NCI-H187 (cell line): ENCODE measurements at places on chromosomes 16 and 17.

DNA sequence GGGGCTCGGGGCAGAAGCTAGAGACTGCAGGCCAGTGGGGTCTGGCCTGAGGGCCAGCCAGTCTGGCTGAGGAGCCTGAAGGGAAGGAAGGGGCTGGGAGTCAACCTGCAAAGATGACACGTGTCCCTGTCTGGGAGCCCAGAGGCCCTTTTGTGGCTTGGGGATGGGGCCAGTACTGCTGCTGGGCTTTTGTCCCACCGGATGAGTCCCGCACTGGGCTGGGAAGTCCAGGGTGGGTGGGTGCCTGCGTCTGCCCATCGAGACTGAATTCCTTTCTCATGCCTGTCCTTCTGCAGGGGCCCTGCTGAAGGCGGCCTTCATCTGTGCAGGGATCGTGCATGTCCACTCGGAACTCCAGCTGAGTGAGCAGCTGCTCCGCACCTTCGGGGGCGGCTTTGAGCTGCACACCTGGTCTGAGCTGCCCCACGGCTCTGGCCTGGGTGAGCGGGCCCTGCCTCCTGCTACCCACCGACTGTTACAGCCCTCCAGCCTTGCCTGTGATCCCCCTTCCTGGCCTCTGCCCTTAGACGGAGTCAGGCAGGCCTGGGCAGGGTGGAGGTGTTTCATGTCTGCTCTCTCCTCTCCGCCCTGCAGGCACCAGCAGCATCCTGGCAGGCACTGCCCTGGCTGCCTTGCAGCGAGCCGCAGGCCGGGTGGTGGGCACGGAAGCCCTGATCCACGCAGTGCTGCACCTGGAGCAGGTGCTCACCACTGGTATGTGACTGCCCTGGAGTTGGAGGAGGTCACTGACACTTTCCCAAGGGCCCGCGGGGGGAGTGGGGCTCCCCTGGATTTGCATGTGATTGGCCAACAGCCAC is 20.9 kb downstream of the FCSK start:
- DNase-seq = no peak

DNA sequence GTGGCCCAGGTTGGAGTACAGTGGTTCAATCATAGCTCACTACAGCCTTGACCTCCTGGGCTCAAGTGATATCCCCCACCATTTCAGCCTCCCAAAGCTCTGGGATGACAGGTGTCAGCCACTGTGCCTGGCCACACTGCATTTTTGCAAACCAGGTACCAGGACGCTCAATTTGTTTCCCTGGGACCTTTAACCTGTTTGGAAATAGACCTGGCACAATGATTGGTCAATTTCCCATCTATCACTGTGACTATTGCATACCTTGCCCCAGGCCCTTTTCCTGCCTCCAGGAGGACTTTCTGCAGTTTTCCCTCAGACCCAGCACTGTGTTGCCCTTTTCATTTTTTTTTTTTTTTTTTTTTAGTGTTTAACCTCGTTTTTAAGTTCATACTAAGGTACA is 11.1 kb upstream of the FUS start:
- no peak for DNase-seq

DNA sequence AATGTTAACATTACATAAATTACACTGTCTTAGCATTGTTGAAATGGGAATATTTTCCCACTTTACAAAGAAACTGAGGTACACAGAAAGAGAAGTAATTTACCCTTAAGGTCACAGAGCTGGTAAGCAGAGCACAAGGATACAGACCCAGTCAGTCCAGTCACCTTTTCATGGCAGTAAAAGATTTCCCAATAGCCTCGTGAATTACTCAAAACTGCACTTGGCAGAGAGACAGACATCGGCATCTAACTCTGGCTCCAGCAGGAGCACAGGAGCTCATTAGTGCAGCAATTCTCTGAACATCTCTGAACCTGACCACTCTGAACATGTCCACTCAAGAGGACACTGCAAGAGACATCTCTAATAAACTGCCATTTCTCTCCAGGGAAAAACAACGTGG is 3.1 kb downstream of the TEX2 start:
- no peak for DNase-seq

- DNase-seq = no peak
Observed at GRCh38 chr17:78997231-78997741, 12.3 kb downstream of the CANT1 start.

GRCh38 chr17:75530837-75531720 is 5.6 kb downstream of the LLGL2 start:
- no peak for DNase-seq

DNA sequence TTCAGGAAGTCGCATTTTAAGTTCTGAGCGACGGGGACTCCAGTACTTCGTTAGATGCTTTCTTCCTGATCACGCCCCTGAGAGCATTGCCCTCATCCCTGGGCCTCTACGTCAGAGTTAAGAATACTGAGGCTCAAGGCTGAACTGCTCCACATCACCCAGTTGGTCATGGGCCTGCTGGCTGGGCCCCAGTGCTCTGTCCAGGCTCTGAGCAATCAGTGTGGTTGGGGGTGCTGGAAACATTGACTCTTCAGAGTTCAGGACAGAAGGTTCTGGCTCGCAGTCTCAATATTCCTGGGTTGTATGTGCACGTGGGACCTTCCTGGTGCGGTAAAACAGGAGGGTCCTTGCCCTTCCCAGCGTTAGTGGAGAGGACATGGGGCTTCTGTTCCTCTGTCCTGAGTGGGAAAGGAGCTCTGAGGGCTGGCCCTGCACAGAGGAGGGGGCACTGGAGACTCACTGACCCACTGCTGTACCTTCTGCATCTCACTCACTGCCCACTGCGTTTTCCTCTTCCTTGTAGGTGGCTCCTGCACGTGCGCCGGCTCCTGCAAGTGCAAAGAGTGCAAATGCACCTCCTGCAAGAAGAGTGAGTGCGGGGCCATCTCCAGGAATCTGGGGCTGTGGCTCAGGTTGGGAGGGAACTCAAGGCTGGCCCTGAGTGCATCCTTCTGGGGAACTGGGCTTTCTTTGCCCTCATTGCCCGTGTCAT is 518 bp downstream of the MT1E start:
- DNase-seq = no peak

- no peak for DNase-seq
Observed at GRCh38 chr17:31579265-31579664, 187.8 kb downstream of the RAB11FIP4 start.

DNA sequence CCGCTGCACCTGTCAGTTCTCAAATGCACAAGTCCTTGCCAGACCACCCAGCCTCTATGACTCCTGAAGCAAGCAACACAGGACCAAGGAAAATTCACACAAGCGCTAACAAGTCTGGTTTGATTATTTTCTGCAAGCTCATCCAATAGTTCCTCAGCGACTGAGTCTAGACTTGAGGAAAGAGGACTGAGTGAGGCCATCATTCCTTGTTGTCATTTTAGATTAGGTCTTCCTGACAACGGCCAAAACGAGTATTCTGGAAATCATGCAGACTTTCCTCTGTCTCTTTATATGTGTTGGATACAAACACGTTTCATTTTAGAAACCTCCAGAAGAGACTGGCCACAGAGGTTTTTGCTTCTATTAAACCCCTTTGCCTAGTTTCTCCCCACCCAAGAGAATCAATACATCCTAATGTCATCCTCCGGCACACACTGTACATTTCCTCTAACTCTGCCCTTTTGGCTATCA is 561 bp downstream of the CCDC47 start:
- no peak for DNase-seq

DNA sequence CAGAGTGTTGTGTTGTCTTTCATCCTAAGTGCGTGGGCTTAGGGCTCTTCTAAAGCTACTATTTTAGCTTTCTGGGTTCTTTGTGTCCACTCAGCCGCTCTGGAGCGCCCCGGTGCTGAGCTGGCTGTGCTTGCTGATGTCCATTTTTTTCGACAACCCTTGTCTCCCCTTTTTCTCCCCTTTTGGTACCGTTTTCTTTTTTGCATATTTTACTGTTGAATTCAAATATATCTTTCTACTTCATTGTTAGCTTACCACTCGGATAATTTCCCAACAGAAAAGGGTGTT is 1.2 kb downstream of the SRRM2 start:
- no peak for DNase-seq

DNA sequence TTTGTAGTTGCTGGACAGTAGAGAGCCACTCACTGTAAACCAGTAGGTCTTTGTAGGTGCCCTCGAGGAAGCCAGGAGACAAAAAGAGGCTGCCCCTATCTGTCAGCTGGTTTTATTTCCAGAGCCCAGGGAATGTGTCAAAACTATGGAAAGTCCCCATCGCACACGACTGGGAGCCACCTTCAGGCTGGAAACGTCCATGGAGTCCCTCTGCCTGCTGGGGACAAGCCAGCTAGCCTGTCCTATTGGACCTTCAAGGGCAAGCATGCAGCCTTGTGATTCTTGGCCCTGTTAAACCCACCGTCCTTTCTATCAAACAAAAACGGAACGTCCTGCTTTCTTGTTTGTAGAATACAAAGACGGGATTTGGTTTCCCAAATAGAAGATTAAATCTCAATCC is 289.8 kb downstream of the SLC39A11 start:
- no peak for DNase-seq
